ENCODE measurements at places on chromosomes 11 and 22.

DNA sequence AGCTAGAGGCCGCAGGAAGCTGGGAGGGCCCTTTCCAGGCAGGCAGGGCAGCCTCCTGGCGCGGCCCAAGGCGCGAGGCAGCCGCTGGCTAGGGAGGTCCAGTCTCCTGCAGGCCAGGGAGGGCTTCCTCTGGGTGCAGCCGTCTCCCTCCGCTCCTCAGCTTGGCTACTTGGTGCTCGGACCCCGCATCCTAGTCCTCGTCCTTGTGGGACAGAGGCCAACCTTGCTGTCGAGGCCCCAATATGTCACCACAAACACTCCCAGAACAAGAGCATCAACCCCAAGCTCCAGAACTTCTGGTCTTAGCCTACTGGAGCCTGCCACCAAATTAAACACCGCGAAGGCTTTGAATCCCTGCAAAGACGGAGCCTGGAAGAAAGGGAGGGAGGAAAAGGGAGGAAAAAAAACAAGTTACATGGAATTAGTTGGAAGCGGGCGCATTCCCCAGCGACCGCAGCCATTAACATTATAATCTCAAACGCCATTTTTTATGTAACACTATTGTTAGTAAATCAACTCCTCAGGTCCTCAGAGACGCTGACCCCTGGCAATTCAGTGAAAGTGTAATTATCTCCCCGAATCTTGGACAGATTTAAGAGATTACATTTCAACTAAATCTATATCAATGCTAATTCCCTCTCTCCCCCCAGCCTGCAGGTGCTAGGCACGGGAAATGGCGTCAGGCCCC, 12.7 kb upstream of the PAX6 start:
- DNase-seq, result no peak

- DNase-seq, result no peak
These were observed 76.2 kb upstream of the HORMAD2 start for GRCh38 chr22:30004101-30004500.

- DNase-seq, result no peak
These were observed 340.7 kb downstream of the LARGE1 start for GRCh38 chr22:33579448-33580093.

DNA sequence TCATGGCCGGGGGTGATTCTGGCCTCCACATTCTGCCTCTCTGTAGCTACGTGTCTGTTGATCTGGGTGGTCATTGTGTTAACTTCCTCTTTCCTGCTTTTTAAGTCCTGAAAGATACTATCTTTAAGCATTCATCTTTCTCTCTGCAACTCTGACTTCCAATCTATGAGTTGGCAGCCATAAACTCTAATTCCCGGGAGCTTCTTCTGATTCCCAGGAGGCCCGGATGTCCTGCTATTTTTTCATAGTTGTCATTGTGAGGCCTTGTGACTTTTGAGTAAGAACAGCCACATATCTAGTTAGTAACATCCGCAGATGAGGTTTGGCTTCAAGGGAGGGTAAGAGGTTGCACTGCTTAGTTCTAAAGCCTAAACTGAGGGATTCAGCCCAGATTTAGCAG, 107.8 kb downstream of the SYN3 start:
- no peak for DNase-seq

- no peak for DNase-seq
These were observed 39.4 kb downstream of the ABTB2 start for GRCh38 chr11:34318111-34319037.

- DNase-seq, result no peak
These were observed 673 bp upstream of the MYO7A start for GRCh38 chr11:77127235-77127911.

DNA sequence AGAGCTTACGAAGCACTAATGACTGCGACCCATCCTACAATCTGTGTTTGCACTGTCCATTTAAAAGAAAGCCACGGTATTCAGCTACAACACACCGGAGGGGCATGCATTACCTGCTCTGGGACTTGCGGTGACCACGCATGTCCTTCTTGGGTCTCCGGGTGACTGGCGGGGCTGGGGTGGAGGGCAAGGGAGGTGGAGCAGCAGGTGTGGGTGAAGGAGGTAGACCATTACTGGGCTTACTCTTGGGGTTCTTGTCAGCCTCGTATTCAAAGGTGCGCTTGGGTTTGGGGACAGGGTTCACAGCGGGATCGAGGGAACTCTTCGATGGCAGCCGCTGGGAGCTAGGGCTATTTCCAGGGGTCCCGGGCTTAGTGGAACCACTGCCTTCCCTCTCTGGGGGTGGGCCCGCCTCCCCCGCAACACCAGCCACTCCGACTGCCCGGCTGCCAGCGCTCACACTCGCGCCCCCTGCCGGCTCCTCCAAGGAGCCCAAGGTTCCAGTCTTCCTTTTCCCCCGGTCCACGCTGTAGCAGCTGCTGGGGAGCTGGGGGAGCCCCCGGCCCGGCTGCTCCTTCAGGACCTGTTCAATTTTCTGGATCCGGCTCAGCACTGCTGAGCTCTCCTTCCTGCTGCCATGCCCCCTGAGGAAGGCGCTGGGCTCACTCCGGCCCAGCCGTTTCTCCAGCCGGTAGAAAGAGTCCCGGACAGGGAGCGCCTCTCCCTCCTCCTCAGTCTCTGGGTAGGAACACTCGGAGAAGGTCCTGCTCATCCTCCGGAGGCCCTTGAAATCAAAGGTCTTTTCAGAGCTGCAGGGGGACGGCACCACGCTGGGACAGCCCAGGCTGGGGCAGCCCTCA, 47.5 kb downstream of the RPL27A start:
- DNase-seq, result no peak

GRCh38 chr22:31064369-31064768, 16.7 kb upstream of the SMTN start:
- no peak for DNase-seq

- DNase-seq, result no peak
These were observed 54.8 kb upstream of the PHF21B start for GRCh38 chr22:45064313-45065278.

DNA sequence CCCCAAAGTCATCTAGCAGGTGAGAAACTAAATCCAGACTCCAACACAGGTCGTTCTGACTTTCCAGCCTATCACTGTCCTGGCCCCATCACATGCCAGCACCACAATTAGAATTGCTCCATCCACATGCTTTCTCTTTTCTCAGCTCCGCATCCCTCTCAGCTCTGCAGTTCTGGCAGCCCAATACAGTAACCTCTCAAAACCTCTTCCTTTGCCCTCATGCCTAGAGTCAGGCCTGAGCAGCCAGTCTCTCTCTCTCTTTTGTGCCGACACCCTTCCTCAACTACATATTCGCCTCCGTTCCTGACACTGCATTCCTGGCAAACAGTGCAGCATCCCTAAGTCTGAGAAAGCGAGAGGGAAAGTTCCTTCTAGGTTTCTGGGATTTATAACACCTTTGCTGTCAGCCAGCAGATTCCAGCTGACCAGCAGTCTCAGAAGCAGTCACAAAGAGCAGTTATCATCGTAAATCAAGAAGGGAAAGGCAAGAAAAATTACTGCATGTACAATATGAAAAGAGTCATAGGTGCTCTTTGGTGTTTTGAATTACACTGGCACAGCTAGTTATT, 258.0 kb downstream of the FAT3 start:
- DNase-seq, result no peak

- DNase-seq, result no peak
These were observed 22.1 kb downstream of the FAM76B start for GRCh38 chr11:95767498-95767897.

DNA sequence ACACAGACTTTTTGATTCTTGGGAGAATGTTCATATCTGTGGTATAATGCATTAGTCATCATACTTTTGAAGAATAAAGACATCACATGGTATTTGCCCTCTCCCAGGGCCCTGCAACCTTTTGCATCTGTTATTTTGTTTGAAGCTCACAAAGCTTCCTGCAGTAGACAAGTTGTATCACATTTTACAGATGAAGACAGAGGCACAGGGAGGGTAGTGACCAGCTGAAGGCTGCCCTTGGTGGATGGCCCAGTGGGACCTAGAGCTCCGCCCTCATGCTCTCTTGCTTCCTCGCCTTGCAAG, 66.4 kb downstream of the UBASH3B start:
- DNase-seq, result no peak

GRCh38 chr11:94857337-94857736, 89.2 kb downstream of the AMOTL1 start:
- no peak for DNase-seq

DNA sequence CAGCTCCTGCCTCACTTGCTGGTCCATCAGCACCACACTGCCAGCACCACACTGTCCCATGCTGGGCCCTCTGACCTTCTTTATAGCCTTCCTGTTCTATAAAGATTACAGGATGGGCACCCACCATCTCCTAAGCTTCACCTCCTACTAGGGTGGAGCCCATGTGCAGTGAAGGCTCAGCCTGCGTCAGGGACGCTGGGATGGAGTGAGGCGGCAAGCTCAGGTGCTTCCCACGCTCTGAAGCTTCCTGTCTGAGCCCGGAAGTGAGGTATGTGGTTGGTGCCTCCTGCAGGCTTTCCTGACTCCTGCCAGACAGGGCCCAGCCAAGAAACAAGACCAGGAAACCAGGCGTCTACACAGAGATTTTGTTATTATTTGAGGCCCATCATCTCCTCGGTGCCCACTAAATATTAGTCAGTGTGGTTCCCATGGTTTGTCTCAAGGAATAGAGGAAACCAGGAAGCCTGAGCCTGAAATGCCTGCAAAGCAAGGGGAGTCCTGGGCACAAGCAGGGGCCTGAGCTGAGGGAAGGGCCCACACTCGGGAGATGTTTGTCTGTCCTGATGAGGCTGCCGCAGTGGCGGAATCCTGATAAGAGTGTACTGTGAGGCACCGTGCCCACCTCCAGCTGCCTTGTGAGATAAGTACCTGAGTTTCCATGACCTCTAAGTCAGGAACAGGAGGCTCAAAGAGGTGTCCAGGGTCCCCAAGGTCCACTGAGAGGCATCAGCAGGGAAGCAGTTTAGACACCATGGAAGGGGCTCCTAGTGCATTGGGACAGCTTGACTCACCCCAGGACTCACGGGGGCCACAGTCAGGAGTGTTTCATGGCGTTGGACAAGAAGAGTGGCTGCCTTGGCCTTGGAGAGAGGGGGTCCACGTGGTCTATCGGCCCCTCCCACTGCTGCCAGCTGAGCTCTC, 22.0 kb downstream of the RSPH14 start:
- DNase-seq, result no peak

DNA sequence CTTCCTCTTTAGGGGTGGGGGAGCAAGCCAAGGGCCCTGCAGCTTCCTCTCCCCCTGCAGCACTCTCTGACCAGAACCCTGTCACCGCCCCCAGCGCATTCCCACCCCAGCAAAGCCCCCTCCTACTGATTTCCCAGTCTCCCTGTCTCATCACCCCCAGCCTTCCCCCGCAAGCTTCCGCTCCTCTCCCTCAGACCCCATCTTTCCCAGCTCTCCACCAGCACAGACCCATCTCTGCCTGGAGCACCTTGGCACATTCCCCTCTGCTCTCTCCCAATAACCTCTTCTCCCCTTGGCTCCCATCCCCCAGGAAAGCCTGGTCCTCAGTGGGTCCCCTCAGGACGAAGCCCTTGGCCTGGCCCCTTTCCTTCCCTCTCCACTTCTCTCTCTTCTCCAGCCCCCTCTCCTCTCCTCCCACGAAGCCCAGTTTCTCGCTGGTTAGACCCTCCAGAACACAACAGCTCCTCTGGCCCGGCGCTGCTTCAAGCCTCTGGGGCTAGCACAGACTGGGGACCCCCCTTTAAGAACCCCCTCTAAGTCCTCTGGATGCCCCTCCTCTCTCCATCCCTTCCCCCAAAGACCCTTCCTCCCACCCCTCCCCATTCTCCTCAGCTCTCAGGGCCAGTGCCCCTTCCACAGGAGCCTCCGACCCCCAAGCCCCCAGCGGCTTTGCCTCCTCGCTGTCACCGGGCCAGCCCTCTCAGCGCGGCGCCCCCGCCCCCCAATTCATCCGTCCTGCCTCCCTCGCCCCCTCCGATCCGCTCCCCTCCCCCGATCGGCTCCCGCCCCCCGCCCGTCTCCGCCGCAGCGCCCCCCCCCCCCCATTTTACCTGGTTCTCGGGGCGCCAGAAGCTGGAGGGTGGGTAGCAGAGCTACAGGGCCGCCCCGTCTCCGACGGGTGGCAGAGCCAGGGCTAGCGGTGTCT, 594 bp downstream of the NRXN2 start:
- no peak for DNase-seq

DNA sequence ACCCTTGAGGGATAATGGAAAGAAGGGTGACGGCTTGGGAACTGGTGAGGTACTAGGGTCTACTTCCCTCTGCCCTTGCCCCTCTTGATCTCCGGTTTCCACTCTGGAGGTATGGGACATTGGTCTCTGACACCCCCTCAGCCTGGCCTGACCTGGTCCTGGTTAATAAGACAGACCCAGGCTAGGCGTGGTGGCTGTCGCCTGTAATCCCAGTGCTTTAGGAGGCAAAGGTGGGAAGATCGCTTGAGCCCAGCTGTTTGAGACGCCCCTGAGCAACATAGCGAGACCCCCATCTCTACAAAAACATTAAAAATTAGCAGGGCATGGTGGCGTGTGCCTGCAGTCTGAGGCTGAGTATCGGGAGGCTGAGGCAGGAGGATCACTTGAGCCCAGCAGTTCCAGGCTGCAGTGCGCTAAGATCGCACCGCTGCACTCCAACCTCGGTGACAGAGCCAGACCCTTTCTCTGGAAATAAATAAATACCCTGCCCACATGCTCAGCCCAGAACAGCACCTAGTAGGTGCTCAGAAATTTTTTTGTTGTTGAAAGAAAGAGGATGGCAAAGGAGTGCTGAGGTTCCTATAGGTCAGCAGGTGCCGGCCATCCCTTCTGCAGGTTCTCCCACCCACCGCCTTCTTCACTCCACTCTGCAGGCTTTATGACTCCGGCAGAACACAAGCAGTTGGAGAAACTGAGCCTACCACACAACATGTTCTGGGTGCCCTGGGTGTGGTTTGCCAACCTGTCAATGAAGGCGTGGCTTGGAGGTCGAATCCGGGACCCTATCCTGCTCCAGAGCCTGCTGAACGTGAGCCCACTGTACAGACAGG, 6.3 kb downstream of the BEST1 start:
- peak; percentile 51 for DNase-seq

DNA sequence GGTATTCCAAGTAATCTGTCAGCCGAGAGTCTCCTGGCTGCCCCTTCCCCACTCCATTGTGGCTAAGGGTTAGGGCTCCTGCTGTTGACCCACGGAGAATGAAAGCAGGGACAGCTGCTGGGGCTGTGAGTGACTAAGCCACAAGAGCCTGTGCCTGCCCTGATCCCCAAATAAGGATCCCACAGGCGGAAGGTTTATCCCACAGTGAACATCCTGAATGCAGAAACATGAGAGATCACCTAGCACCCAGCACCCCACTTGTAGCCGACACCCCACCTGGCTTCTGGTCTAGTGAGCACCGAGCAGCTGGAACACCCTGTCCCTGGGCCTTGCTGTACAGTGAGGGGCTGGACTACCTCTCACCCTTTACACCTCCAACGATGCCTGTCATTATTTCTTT, 117.7 kb upstream of the LMO1 start:
- no peak for DNase-seq

GRCh38 chr11:6202041-6202440, 3.0 kb downstream of the OR52W1 start:
- no peak for DNase-seq

GRCh38 chr22:45571089-45571488, 68.4 kb downstream of the FBLN1 start:
- no peak for DNase-seq

- DNase-seq, result no peak
These were observed 85.2 kb upstream of the GRAMD1B start for GRCh38 chr11:123344790-123345357.

Data from mesenteric fat pad (tissue), 1 donor.